ENCODE measurements at places on chromosomes 7 and 10. TPM values are rescaled to one million over a fixed set of nuclear protein-coding genes. Genes with fewer than 3 reads are reported as not detected.

GRCh38 chr10:176677-177076 lies 41.4 kb downstream of the ZMYND11 start:
- H3K27me3 ChIP-seq = no peaks in the 10 kb centered on the region
- H3K4me3 ChIP-seq = no peak overlapping the region
- no peaks in the 10 kb centered on the region for H3K36me3 ChIP-seq
- DNase-seq = no peak
- H3K4me1 ChIP-seq = peaks cover 5% of the 10 kb centered on the region
- H3K27ac ChIP-seq = peak overlapping the region; percentile 2

DNA sequence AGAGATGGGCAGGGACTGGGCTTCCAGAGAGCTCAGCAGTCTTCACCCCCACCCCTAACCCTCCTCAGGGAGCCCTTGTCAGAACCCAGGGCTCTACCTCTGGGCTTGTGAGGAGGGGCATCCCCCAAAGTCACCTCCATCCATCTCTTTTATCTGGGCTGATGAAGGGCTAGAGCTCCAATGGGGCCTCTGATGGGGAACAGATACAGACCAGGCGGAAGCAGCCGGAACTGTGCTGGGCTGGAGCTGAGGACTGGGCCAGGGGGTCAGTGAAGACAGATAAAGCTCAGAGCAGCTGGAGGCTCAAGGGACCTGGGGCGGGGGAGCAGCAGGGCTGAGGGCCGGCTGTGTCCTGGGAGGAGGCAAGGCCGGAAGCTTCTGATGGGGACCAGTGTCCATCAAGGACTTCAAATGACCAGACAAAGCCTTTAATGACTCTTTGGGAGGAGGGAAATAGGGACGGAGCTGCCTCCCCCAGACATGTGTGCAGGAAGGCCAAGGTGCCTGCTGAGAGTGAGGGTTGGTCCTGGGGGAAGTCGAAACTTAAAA lies 10.2 kb downstream of the KAZALD1 start:
- H3K4me3 ChIP-seq = no peak overlapping the region
- H3K27me3 ChIP-seq = peaks cover 59% of the 10 kb centered on the region
- DNase-seq = no peak
- peaks cover 15% of the 10 kb centered on the region for H3K4me1 ChIP-seq
- H3K36me3 ChIP-seq = no peaks in the 10 kb centered on the region

DNA sequence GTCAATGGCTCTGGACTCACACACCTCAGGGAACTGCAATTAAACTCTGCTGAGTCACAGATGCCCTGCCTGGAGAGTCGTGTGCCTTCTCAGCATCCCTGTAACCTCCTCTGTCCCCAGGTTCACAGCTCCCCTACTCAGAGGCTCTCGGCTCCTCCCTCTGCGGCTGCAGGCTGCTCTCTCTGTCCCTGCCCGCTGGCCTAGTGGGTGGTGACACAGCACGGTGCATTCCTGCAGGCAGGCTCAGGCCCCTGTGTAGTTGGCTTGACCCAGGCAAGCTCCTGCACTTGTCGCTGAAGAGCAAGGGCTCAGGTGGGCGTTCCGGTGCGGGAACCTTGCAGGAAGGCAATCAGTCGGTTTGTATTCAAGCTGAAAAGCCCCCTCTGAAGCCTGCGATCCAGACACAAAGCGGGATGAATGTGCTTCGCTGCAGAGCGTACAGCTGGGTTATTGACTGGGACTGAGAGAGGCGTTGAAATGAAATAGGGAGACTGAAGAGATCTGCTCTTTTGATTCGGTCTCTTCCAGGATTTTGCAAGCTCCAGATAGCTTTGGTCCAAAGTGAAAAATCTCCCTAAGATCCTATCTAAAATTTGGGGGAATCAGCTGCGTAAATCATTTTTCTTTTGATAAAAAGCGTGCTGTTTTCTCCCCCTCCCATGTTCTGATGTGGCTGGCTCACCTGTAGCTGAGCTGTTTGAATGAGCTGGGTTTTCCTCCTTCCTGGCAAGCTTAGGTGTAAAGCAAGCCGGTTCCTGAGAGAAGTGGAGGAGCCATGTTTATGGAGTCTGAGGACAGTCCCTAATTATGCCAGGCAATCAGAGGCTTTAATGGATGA lies 208.7 kb upstream of the PHYHIPL start:
- peaks cover 9% of the 10 kb centered on the region for H3K27me3 ChIP-seq
- no peak overlapping the region for H3K4me3 ChIP-seq
- H3K36me3 ChIP-seq = no peaks in the 10 kb centered on the region
- no peaks in the 10 kb centered on the region for H3K4me1 ChIP-seq

GRCh38 chr7:44387389-44387788 lies 62.0 kb upstream of the CAMK2B start:
- H3K4me3 ChIP-seq = no peak overlapping the region
- no peaks in the 10 kb centered on the region for H3K4me1 ChIP-seq
- no peak for DNase-seq
- H3K27me3 ChIP-seq = no peaks in the 10 kb centered on the region
- H3K36me3 ChIP-seq = peaks cover 4% of the 10 kb centered on the region

GRCh38 chr10:106618646-106619045 lies 545.9 kb downstream of the SORCS1 start:
- no peak overlapping the region for H3K27ac ChIP-seq
- DNase-seq = no peak
- no peaks in the 10 kb centered on the region for H3K27me3 ChIP-seq
- H3K36me3 ChIP-seq = no peaks in the 10 kb centered on the region

DNA sequence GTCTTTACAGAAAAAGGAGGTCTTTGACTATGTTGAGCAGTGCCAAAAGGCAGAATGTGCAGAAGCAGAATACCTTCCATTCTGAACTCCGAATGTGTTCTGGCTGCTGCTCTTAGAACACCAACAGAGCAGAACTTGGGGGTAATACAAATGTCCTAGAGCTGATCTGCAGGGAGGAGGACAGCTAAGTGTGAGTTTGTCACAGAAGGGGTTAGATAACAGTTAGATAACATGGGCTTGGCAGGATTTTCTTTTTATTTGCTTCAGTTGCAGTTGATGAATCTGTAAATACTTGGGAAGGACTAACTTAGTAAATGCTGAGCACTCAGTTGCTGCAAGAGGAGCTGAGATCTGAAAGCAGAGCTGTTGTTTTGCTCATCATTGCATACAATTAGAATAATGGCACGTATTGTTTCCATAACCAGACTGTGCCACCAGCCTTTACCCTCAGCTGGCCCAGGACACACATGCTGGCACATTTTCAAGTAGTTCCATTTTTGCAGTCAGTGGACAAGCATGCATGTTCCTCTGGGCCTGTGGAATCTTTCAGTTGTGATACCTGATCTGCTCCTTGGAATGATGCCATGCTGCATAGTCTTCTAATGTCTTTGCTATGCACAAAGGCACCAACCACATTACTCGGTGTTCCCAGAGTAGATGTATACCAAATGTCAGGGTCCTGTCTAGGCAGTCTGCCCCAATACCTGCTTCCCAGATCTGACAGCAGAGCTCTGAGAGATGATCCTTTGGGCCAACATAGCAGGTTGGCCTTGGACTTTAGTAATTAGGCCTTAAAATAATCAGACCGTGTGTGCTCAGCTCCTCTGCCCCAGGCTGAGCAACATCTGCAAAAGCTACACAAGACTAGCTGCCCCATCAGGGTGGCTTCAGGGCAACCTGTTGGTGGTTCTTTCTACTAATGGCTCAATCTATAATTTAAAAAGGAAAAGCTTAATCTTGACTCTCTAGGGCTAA lies 55.7 kb downstream of the GSDME start:
- no peaks in the 10 kb centered on the region for H3K27me3 ChIP-seq
- no peaks in the 10 kb centered on the region for H3K4me1 ChIP-seq
- no peaks in the 10 kb centered on the region for H3K36me3 ChIP-seq
- no peak overlapping the region for H3K27ac ChIP-seq

- H3K4me1 ChIP-seq = peaks cover 7% of the 10 kb centered on the region
- no peak overlapping the region for H3K27ac ChIP-seq
- no peak overlapping the region for H3K4me3 ChIP-seq
Observed at GRCh38 chr7:494906-495305, 24.7 kb downstream of the PDGFA start.

GRCh38 chr10:128047991-128048818 lies 78.0 kb downstream of the MKI67 start:
- H3K27ac ChIP-seq = peak overlapping the region; percentile 92
- H3K36me3 ChIP-seq = peaks cover 5% of the 10 kb centered on the region
- DNase-seq = peak; percentile 40
- H3K27me3 ChIP-seq = no peaks in the 10 kb centered on the region
- H3K4me1 ChIP-seq = peaks cover 48% of the 10 kb centered on the region
- peak overlapping the region; percentile 96 for H3K4me3 ChIP-seq

DNA sequence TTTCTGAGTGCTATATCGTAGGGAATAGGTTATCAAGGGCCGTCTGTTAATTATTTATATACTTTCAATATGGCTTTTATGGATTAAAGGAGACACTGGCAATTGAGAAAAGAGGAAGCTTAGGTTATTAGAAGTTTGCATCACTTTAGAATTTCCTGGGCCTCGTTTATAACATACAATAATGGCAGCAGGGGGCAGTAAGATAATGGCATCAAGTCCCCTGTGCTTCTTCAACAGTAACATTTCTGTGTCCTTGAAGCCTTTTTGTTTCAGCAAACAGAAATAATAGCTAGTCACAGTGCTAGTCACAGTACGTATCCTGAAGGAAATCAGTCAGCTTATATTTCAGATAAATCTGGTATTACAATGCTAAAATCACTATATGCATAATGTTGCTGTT lies 41.9 kb downstream of the SPAM1 start:
- no peak overlapping the region for H3K27ac ChIP-seq
- no peaks in the 10 kb centered on the region for H3K27me3 ChIP-seq
- no peak overlapping the region for H3K4me3 ChIP-seq

- H3K4me3 ChIP-seq = no peak overlapping the region
- no peaks in the 10 kb centered on the region for H3K4me1 ChIP-seq
- no peak for DNase-seq
- no peaks in the 10 kb centered on the region for H3K36me3 ChIP-seq
Observed at GRCh38 chr10:43921478-43921877, 272.8 kb upstream of the ZNF32 start.

DNA sequence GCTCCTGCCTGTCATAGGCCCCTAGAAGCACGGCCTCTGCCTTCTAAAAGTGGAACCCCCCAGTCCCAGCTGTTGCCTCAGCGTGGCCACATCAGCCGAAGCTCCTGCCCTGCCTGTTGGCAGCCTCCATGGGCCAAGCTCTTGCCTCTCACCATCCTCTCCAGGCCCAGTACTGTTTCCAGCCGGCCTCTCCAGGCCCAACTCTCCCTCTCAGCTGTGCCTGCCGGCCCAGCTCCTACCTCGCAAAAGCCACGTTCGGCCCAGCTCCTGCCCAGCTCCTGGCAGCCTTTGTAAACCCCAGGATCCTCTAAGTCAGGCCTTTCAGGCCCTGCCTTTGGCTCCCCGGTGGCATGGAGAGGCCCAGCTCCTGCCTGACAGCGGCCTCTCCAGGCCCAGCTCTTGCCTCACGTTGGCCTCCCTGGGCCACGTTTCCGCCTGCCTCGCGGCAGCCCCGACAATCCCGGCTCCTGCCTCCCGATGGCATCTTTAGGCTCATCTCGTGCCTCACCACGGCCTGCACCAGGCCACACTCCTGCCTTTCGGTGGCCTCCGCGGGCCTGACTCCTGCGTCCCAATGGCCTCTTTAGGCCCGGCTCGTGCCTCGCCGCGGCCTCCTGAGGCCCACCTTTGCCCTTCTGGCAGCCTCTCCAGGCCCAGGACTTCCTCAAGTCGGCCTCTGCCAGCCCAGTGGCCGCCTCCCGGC lies 17.5 kb upstream of the TMEM248 start:
- no peak overlapping the region for H3K27ac ChIP-seq
- no peak overlapping the region for H3K4me3 ChIP-seq
- no peaks in the 10 kb centered on the region for H3K4me1 ChIP-seq
- peaks cover 3% of the 10 kb centered on the region for H3K36me3 ChIP-seq
- no peaks in the 10 kb centered on the region for H3K27me3 ChIP-seq

DNA sequence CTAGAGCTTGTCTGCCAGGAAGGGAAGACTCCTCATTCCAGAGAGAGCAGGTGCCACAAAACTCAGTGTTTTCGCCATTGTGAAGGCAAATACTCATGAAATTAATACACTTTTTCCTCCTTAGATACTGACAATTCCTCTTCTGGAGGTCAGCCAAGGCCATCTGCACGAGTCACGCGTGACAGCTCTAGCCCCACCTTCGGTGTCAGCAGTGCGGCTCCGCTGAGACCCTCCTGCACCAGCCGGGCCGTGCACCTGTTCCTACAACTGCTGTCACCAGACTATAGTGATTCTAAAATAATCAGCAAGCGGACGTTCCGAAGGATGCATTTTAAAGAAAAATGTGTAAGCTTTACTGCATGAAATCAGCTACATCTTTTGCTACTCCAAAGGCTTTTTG lies 127.7 kb downstream of the DIP2C start:
- no peak overlapping the region for H3K27ac ChIP-seq
- peaks cover 4% of the 10 kb centered on the region for H3K4me1 ChIP-seq
- no peak overlapping the region for H3K4me3 ChIP-seq
- DNase-seq = no peak
- H3K27me3 ChIP-seq = peaks cover 2% of the 10 kb centered on the region

GRCh38 chr10:27865221-27865635 lies 119.6 kb upstream of the MKX start:
- no peaks in the 10 kb centered on the region for H3K36me3 ChIP-seq
- H3K27me3 ChIP-seq = peaks cover 14% of the 10 kb centered on the region
- H3K27ac ChIP-seq = no peak overlapping the region

DNA sequence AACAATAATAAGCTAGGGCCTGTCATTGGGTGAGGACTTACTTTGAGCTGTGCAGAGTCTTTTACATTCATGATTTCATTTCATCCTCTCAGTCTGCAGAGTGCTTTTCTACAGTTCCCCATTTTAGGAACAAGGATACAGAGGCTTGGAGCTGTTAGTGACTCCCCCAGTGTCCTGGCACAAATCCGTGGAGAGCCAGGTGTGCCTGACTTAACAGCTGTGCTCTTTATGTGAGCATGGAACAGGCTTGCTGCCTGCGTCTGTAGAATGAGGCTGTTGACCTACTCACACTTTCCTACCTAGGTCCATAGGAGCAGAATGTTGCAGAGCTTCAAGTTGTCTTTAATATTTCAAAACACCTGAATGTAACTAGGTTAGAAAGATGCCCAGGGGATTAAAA lies 50.4 kb upstream of the BTBD16 start:
- no peaks in the 10 kb centered on the region for H3K36me3 ChIP-seq
- H3K27me3 ChIP-seq = peaks cover 13% of the 10 kb centered on the region
- no peak for DNase-seq

- H3K36me3 ChIP-seq = no peaks in the 10 kb centered on the region
- peaks cover 15% of the 10 kb centered on the region for H3K4me1 ChIP-seq
- DNase-seq = peak; percentile 71
Observed at GRCh38 chr10:32413513-32413912, 32.4 kb upstream of the CCDC7 start.

DNA sequence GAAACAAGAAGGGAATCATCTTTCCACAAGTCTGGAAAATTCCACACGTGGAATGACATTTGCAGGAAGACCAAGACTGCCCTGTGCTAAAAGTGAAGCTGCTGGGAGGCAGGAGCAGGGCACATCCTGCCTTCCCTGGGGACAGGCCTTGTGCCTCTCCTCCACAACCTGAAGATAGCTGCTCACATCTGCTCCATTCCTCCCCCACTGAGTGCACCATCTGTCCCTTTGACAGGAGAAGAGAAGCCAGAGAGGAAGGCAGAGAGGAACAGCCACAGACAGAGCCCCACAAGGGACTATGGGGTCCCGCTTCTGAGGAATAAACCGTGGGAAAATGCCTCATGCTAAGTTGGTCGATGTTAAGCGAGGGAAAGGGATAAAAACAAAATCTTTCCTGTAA lies 15.9 kb upstream of the FAM171A1 start:
- H3K4me1 ChIP-seq = no peaks in the 10 kb centered on the region
- peaks cover 37% of the 10 kb centered on the region for H3K27me3 ChIP-seq
- no peak overlapping the region for H3K27ac ChIP-seq
- H3K36me3 ChIP-seq = peaks cover 2% of the 10 kb centered on the region
- H3K4me3 ChIP-seq = no peak overlapping the region

The ZRANB1 gene
- 16.0 TPM for total RNA-seq

The CADPS2 gene
- total RNA-seq = not detected

The CACNA2D1 gene
- not detected for total RNA-seq

The ATOH7 gene
- not detected for total RNA-seq

The ETV1 gene
- not detected for total RNA-seq

The HPSE2 gene
- not detected for total RNA-seq

The CYP3A5 gene
- not detected for total RNA-seq

The BHLHA15 gene
- total RNA-seq = 3.3 TPM

The ZPBP gene
- total RNA-seq = not detected

The HMX2 gene
- 0.58 TPM for total RNA-seq

The CUBN gene
- total RNA-seq = 0.65 TPM
